Urothelium cell line (cell line): ENCODE measurements at places on chromosomes 2 and 18.

- no peak for DNase-seq
Observed at GRCh38 chr2:232363784-232364615, 14.6 kb upstream of the ALPP start.

DNA sequence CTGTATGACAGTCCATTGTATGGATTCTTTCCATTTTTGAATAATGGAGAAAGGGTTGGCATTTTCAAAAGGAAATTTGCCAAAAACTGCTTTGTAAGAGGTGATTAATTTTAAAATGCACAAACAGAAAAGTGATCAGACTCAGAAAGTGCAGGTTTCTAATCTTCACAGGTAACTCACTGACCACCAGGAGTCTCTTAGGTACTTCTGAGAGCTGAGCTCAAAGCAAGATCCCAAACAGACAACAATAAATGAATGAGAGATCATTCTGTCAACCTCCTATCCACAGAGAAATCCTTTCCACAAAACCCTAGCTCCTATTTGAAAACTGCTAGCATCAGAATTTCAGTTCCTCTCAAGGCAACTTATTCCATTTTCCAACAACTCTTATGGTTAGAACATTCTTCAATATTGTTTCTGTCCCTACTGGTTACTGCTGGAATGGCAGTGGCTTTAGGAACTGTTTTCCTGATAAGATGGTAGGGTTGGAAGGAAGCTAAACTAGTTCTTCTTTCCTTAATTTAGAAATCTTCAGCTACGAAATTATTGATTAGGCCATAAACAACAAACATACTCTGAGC, 20.6 kb upstream of the HAAO start:
- DNase-seq, result no peak

DNA sequence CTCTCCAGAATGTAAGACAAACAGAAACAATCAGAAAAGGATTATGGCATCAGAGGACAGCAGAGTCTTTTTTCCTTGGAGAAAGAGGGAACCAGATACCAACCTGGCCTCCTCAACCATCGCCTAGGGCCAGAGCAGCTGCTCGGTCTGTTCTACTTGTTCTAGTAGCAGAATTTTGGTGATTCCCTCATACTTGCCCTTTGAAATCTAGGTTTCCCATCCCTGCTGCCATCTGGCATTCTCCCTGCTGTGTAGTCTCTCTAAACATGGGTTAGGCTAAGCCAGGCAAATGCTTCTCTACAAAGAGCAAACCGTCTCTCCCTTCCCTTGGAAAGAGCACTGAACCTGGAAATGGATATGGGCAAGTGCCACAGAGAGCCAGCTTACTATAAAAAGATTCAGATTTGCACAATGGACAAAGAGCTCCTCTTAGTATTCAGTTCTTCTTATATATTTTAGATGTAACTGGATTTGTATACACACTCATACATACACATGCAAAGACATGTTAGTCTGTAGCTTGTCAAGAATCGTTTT, 208.6 kb upstream of the ST6GAL2 start:
- no peak for DNase-seq

DNA sequence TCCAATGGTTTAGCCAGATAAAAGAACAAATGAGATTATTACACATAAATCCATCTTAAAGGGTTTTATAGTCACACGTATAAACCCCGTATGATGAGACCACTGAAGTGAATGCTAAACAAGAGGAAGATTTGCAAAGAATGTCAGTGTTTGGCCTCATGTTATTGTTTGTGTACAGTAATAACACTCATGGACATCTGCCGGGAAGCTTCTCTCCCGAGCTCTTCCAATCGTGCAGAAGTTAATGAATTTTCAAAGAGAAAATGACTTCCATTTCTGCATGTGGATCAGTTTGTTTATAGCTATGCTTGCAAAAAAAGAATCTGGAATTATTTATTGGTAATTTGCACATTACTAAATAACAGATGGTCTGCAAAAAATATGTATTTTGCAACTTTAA, 88.5 kb upstream of the APCDD1 start:
- DNase-seq, result no peak

- peak; percentile 30 for DNase-seq
Observed at GRCh38 chr2:173053043-173053699, 22.5 kb upstream of the MAP3K20 start.

GRCh38 chr2:9261231-9261883, 54.7 kb downstream of the ASAP2 start:
- no peak for DNase-seq

- DNase-seq, result no peak
Observed at GRCh38 chr2:186917866-186918265, 68.9 kb upstream of the ZSWIM2 start.

- no peak for DNase-seq
Observed at GRCh38 chr18:30432349-30432748, 610.2 kb downstream of the DSC3 start.

GRCh38 chr2:94995553-94996304, 29.8 kb upstream of the MAL start:
- no peak for DNase-seq

DNA sequence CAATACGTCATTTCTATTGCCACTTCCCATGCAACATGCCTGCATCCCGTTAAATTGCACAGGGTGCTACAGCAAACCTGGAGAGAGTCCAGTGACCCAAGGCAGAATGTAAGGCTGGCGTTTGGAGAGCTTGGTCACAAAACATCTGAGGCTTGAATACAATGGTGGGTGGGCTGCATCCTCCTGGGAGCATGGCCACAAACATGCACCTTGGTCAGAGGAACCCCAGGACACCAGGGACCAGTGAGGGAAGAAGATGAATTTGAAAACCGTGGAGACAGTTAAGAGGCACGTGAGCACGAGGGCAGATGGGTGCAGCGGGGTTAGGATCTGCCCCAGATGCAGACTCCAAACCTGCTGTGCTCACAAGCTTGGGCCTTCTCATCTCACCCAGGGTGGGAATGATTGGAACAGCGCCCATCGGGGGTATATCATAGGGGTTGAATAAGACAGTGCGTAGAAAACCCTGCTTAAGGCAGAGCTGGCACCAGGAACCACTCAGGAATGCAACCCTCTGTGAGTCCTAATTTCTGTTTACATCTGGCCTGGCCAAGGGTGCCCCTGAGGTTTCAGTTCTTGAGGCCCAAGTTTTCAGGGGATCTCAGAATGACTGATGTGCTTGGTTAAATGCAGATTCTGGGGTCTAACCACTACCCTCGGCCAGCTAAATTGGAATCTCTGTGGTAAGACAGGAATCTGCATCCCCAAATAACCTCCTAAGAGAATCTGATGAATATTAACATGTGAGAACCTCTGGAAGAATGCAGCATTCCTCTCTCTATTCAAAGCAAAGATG, 97.2 kb downstream of the ARL4C start:
- no peak for DNase-seq

DNA sequence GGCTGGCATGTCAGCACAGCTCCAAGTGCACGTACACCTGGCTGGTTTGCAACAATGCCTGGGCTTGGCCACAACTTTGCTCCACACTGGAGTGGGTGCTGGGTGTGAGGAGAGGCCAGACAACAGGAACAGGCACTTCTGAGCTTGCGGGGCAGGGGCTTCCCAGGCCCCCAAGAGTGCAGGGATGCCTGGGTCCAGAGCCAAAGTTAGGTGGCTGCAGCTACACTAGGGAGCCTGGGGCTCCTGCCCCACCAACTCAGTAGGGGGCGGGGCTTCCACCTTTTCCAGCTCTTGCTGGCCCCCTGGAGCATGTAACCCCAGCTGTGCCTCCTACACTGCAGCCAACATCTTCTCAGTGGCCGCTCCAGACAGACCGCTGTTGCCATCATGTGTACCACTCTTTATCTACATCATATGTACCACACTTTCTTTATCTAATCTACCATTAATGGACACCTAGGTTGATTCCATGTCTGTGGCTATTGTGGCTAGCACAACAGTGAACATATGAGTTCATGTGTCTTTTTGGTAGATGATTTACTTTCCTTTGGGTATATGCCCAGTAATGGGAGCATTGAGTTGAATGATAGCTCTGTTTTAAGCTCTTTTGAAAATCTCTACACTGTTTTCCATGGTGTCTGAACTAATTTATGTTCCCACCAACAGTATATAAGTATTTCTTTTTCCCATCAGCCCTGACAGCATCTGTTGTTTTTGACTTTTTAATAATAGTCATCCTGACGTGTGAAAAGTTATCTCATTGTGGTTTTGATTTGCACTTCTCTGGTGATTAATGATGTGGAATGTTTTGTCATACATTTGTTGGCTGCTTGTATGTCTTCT, 87.9 kb downstream of the ZNF804A start:
- no peak for DNase-seq

DNA sequence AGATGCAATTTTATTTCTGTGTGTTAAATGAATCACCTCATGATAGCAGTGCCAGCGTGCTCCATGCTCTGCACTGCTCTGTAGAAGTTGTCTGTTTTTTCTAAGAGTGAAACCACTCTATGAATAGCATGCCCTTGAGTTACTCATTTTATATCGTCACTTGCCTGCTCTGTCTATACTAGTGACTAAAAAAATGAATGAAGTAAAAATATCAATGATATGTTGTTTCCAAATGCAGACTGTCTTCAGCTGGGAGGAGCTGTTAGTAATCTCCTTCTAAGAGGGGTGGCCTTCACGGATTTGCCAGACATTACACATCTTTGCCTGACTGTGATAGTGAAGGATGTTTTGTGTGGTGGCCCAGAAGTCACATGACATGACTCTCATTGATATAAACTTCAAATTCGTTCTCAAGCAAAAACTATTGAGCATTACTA, 852.1 kb downstream of the CNTNAP5 start:
- peak; percentile 28 for DNase-seq

DNA sequence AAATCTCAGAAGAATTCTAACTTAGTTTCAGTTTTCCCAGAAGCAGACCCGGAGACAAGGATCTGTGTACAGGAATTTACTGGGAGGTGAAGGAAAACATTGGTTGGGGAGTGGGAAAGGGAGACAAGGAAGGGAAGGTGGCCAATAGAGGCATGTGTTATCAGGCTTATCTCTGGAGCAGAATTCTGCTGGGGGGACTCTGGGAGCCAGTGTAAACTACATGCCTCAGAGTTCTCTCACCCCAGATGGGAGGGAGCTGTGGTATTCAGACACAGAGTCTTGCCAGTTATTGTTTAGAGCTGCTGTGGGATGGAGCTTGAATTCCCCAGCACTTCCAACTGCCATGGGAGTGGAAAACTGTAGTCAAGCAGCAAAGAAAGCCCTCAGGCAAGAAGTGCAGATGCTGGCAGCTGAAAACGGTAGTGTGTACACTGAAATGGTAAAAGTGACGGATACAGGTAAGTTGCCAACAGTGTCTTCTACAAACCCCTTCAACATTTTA, 19.0 kb downstream of the DNPEP start:
- no peak for DNase-seq

GRCh38 chr2:129233751-129234406, 745.6 kb upstream of the RAB6C start:
- peak; percentile 48 for DNase-seq

GRCh38 chr2:49961346-49961745, 807.0 kb upstream of the FSHR start:
- no peak for DNase-seq

- DNase-seq, result no peak
Observed at GRCh38 chr2:106195456-106195855, 1.4 kb upstream of the UXS1 start.

DNA sequence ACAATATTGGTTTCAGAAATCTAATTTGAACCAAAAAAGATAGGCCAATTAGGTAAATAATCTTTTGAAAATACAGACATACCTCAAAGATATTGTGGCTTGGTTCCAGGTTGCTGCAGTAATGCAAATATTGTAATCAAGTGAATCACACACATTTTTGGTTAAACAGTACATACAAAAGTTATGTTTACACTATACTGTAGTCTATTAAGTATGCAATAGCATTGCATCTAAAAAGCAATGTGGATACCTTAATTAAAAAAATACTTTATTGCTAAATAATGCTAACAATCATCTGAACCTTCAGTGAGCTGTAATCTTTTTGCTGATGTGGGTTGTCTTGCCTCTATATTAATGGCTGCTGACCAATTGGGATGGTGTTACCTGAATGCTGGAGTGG, 67.3 kb downstream of the KYNU start:
- no peak for DNase-seq

GRCh38 chr2:180873219-180873618, 107.2 kb upstream of the UBE2E3 start:
- peak; percentile 8 for DNase-seq

- no peak for DNase-seq
Observed at GRCh38 chr2:127424598-127425520, 6.6 kb downstream of the PROC start.

DNA sequence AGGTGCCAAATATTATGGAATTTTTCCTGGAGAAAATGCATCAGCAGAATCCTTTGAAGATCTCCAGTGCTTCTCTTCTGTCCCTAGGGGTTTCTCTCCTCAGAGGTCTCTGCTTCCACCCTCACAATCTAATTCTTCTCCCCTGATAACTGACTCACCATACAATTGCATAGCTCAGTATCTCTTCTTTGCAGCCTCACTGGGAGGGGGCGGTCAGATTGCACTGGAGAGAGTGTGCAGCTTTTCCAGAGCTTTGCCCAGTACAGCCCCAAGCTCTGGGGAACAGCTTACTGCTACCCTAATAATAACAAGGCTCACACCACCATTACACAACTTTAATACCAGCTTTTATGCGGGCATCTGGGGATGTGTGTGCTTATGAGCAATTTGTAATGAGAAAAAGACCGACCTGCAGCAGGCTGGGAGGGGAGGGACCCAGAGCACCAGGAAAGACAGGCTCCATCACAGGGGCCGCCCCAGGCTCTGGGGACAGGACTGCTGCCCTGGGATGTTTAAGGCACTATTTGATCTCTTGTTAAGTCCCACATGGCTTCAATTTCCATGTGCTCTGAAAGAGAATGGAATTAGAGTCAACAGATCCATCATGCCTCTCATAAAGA, 276.6 kb upstream of the SIX2 start:
- DNase-seq, result no peak

- no peak for DNase-seq
Observed at GRCh38 chr2:198178766-198179165, 374.4 kb downstream of the PLCL1 start.

DNA sequence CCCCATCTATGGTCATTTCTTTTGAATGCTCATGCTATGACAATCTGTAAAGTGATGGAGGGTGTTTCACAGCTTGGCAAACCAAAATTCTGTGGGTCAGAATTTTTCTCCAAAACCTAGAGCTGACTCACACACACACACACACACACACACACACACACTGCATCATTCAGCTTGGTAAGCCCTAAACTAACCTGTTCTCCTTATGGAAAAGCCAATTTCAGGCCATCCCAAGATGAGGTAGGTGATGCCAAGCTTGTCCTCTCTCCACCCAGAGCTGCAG, 45.0 kb upstream of the NRP2 start:
- DNase-seq, result no peak
